ENCODE measurements at places on chromosomes 12 and 14.
A peak's percentile ranks its signal among the peaks of the same experiment; 100 is the strongest.

DNA sequence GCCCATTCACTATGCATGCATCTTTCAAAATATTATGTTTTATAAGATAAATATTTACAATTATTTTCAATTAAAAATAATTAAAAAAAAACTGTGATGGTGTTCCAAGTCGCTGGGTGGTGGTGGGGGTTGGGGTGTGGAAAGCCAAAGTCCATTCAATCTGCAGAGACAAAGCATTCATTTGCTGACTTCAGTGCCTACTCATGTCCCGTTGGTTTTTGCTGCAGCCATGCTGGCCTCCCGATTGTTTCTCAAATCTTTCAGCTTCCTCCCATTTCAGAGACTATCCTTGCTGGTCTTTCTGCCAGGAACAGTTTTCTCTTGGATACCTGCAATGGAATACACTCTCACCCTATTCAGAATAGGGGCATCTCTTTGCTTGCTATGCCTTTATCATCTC is 331.5 kb upstream of the NOVA1 start:
- DNase-seq = no peak

DNA sequence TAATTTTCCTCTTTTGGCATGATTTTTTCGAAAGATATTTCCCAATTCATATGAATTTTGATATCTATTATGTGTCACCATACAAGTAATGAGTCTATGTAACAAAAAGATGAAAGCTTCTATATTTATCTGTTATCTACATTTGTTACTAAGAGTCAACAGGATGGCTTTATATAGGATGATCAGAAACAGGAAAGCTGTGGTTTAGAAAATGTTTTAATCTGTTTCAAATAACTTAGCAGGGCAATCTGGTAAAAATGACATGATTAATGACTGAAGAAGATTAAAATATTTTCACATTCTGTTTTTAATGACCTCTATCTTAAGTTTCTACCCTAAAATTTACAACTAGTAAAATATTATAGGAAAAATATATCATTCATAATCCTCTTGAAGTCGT is 105.8 kb downstream of the MSRB3 start:
- no peak for DNase-seq

- DNase-seq = no peak
Observed at GRCh38 chr14:94378527-94379290, 9.7 kb downstream of the SERPINA1 start.

DNA sequence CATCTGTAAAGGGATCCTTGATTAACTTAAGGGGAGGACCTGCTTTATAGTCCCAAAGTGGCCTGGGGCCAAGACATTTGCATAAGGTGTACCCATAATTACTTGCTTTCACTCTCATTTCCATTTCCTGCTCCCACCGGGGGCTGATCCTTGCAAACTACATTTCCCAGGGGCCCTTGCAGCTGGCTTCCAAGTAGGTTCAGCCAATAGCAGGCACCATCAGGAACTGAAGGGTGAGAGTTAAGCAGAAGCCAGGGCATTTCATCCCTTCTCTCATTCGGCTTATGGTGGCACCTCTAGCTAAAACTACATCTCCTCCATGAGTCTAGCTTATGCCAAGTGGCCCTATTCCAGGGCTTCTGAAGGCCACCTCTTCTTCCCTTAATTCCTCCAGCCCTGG is 88.8 kb downstream of the CCDC60 start:
- DNase-seq = peak; percentile 29

DNA sequence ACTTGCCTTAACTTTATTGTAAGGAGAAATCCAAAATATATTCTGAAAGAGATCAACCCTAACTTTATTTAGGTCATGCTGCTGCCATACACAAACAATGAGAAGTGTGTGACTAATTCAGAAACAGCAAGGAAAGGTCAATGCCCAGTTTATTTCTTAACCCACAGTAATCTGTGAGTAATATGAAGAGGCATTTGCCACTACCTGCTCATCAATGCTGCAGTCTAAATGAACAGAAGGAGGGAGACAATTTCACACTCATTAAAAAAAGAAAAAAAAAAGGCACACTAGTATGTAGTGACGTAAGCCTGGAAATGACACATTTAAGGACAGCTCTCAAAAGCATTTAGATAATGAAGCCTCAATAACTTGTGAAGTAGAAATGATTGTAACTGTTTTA is 90.5 kb upstream of the FOXN3 start:
- DNase-seq = no peak

DNA sequence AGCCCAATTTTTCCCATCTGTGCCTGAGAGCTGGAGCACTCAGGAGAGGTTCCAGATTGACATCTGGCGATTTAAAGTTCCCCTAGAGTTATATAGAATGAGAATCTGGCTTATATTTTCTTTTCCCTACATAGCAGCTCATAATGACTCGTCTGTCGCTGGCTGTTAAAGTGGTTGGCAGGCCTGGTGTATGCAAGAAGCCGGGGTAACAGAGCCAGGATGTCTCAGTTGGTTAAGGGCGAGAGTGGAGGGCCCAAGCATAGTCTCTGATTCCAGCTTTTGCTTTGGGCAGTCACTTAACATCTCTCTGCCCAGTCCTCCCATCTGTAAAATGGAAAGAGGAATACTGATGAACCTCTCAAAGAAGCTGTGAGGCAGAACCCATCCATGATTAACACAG is 751.6 kb downstream of the NOVA1 start:
- no peak for DNase-seq

DNA sequence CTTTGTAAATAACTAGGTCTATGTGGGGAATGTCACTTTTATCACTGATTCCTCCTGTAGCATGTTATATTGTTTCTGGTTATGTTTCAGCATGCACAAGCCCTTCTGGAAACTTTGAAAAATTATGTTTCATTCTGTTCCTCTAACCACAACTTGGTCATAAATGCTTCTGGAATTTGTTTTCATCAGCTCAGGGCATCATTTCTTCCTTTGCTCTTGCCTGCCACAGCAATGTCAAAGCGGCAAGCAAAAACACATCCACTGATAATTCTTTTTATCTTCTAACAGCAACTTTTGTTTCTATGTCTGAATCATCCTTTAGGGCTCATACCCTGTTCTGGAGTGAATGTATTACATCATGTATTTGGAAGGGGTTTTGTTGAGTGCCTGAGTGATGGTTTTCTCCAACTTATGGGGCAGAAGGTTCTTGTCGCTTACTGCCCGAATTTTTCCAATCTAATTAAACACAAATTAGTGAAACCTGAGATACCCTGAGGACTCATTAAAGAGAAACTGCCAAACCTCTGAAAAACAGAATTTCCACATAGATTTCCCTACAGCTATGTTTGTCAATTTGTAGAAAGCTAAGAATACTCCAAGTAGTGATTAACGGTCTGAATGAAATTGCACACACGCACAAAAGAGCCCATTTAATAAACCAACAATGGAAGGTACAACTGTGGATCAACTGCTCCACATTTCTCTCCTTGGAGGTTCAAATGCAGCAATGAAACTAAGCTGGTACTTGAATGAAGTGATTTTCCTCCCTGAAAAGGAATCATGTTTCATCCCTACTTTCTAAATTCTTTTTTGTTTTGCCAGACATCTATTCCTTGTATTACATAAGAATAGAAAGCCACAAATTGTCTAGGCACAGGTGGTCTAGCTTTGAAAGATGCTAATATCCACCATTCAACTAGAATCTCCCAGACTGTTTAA is 173.5 kb upstream of the KRR1 start:
- peak; percentile 17 for DNase-seq

- no peak for DNase-seq
Observed at GRCh38 chr12:26762186-26762585, 70.8 kb downstream of the ITPR2 start.

- DNase-seq = no peak
Observed at GRCh38 chr12:77957062-77957461, 126.4 kb downstream of the NAV3 start.

DNA sequence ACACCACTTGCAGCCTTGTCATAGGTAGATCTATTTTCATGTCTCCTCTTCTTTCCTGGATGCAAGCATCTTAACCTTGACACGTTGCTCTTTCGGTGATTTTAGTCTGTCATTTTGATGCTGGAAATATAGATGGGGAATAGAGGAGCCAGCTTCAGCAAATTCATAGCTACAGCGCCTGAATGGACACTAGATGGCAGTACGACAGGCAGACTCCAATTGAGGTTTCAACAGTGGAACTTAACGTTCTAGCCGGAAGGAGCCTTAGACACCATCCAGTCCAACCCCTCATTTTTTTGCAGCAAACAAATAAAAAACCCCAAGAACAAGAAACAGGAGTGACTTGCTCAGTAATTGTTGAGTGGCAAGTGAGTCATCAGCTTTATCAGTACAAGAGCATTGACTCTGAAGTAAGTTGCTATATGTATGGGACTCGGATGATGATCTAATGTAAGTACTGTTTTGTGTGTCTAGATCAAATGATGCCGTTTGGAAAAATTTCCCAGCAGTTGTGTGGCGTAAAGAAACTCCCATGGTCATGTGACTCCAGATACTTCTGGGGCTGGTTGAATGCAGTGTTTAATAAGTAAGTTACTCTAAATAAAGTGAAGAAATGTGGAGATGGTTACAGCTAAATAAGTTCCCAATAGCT is 9.0 kb downstream of the DMAC2L start:
- peak; percentile 86 for DNase-seq

GRCh38 chr12:68264158-68264855 is 10.9 kb upstream of the IL22 start:
- DNase-seq = no peak

DNA sequence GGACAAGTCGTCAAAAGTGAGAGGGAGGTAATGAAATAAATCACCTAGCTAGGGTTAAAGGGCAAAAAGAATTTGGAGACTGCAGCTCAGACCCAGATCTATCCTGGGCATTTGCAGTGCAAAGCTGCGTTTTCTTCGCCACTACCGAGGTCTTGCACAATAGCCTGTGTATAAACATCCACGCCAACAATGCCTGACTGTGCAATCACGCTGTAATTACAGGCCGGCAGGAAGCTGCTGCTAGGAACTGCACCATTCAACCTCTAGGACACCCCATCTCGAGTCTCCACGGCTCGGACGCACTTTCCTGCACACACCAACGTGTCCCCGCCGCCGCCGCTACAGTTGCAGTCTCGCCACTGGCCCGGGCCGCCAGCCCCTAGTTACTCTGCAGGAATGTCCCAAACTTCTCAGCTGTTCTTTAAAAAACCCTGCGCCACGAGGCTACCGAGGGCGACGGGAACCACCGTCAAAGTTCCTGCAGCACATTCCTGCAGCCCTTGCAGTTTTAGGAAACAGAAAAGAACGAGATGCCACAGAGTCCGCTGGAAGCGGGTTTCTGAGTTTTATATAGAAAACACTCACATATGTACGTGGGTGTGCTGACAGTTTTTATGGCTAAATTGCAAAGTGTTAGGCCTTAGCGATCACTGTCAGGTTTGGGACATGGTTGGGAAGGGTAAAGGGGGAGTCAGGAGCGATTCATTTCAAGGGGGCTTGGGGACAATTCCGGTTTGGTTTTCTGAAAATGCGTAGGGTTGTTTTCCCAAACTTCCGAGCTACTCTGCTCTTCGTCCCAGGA is 65.6 kb upstream of the PTGR2 start:
- peak; percentile 36 for DNase-seq

GRCh38 chr12:31887109-31887811 is 72.0 kb upstream of the RESF1 start:
- DNase-seq = no peak

DNA sequence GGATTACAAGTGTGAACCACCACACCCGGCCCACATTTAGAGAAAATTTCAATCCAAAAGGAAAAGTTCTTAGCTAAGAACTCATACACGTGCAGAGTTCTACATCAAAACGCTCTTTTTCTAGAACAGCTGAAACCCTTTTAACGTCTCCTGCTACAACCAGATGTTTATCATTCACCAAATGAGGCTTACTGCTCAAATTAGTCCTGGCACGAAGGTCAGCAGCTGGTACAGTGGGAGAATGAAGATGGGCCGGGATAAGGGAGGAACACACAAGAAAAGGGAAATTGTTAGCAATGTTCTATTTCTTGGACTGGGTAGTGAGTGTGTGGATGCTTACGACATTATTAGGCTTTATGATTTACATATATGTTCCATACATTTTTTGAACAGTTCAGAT is 37.2 kb downstream of the PRKAB1 start:
- DNase-seq = no peak

- DNase-seq = no peak
Observed at GRCh38 chr12:105641749-105642148, 311.3 kb downstream of the C12orf75 start.

GRCh38 chr12:89928467-89928866 is 219.8 kb upstream of the ATP2B1 start:
- DNase-seq = no peak

DNA sequence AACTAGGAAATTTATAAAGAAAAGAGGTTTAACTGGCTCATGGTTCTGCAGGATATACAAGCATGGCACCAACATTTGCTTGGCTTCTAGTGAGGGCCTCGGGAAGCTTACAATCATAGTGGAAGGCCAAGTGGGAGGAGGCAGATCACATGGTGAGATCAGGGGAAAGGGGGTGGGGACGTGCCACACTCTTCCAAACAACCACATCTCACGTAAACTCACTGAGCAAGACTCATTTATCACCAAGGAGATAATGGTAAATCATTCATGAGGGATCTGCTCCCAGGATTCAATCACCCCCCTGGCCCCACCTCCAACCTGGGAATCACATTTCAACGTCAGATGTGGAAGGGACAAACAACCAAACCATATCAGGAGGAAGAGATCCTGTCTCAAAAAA is 35.8 kb downstream of the NUMB start:
- no peak for DNase-seq

DNA sequence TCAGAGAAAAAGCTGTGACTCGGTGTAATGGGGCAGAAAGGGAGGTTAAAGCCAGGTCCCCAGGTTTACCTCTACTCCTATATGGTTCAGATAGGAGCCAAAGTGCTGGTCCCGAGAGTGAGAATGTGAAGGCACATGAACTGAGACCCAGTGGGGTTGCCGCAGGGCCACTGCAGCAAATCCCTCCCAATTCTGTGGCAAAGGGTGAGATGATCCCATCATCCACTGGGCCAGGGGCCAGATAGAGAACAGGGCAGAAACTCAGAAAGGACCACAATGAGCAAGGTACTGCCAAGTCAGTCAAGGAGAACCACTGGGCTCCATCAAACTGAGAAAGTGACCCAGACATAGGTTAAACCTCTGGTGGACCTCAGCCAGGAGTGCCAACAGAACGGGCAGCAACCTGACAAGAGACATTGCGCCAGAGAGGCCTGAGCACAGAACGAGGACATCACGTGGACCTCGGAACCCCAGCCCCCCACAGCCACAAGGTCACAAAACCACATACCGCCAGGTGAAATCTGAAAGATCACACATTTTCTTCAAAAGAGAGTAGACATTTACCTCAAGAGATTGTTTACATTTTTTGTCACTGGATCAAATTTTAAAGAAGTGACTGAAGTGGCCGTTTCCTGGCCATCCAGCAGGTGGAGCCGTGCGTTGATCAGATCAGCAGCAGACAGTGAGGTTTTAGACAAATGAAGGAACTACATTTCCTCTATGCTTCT is 20.5 kb upstream of the ITPR2 start:
- peak; percentile 43 for DNase-seq

GRCh38 chr14:103056322-103057027 is 874 bp downstream of the CDC42BPB start:
- peak; percentile 53 for DNase-seq

- no peak for DNase-seq
Observed at GRCh38 chr12:87160848-87161601, 868.2 kb downstream of the C12orf50 start.
